ENCODE measurements at places on chromosomes 16 and 17. TPM values are rescaled to one million over a fixed set of nuclear protein-coding genes. Genes with fewer than 3 reads are reported as not detected.
A peak's percentile ranks its signal among the peaks of the same experiment; 100 is the strongest.

- DNase-seq: no peak
These were observed 8.0 kb downstream of the STAT5B start for GRCh38 chr17:42268236-42268635.

- no peak for DNase-seq
These were observed 6.6 kb upstream of the SALL1 start for GRCh38 chr16:51157698-51158097.

- no peak for DNase-seq
These were observed 4.8 kb downstream of the SPATA2L start for GRCh38 chr16:89696670-89697128.

DNA sequence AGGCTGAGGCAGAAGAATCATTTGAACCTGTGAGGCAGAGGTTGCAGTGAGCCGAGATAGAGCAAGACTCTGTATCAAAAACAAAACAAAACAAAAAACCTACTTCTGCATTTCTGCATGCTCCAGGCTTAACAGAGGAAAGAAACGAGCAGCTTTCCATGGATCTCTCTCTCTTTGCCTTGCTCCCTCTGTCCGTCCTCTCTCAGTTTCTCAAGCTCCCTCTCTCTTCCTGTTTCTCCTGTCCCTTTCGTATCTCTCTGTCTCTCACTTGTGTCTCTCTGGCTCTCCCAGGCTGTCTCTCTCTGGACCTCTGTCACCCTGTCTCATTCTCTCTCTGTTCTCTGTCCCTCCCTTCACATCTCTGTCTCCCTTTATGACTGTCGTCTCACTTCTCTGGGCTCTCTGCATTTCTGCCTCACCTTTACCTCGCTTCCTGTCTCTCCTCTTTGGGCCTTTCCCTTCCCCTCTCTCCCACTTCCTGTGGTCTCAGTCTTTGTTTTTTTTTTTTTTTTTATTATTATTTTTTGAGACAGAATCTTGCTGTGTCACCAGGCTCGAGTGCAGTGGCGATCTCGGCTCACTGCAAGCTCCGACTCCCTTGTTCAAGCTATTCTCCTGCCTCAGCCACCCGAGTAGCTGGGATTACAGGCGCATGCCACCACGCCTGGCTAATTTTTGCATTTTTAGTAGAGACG, 4.1 kb upstream of the PITPNA start:
- no peak for DNase-seq

GRCh38 chr16:65126845-65127624, 5.2 kb upstream of the CDH11 start:
- no peak for DNase-seq

- no peak for DNase-seq
These were observed 4.5 kb upstream of the FOXN1 start for GRCh38 chr17:28501421-28502284.

GRCh38 chr17:15264542-15264941, 584 bp downstream of the PMP22 start:
- DNase-seq: peak; percentile 52

DNA sequence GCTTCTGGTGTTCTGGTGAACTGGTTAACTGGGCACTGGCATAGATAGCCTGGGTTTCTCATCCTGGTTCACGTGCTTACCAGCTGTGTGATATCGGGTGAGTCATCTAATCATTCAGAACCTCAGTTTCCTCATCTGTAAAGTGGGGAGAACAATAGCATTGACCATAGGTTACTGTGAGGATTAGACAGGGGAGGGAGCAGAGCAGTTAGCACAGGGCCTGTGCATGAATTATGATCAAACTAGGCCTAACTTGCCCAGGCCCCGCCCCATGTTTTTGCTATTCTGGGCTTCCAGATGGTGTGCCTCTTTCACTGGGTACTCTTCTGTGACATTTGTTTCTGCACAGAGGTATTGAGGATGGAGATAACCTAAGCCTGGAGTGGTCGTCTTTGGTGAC, 4.6 kb upstream of the KLHL36 start:
- DNase-seq: no peak

- DNase-seq: no peak
These were observed 190.9 kb downstream of the RAB11FIP4 start for GRCh38 chr17:31582151-31582907.

DNA sequence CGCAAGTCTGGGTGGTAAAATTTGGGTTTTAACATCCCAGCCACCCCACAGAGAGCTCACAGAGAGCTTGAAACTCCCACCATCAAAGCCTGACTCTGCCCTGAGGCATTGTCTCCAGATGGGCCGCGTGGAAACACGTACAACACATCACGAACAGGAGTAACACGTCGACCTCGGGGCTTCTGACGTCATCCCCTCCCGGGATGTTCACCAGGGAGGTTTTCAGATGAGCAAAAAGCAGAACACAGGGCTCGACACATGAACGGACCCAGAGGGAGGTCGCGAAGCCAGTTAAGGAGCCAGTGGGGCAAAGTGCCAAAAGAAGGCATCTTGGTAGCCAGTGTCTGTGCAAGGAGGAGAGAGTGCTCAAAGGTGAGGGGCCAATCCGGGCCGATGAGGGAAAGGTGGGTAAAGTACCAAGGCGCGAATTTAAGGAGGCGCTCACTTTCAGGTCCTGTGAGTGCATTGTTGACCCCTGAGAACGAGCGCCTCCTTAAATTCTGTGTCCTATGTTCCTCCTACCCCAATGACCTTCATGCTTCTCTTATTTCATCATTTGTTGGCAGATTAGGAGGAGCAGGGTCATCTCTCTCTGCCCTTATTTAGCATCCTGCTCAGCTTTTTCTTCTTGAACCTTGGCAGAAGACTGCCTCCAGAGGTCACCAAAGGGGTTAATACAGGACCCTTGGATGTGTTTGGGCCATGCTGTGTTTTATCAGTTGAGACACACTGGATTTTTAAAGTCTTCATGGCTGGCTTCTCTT, 5.6 kb downstream of the RCVRN start:
- DNase-seq: no peak

DNA sequence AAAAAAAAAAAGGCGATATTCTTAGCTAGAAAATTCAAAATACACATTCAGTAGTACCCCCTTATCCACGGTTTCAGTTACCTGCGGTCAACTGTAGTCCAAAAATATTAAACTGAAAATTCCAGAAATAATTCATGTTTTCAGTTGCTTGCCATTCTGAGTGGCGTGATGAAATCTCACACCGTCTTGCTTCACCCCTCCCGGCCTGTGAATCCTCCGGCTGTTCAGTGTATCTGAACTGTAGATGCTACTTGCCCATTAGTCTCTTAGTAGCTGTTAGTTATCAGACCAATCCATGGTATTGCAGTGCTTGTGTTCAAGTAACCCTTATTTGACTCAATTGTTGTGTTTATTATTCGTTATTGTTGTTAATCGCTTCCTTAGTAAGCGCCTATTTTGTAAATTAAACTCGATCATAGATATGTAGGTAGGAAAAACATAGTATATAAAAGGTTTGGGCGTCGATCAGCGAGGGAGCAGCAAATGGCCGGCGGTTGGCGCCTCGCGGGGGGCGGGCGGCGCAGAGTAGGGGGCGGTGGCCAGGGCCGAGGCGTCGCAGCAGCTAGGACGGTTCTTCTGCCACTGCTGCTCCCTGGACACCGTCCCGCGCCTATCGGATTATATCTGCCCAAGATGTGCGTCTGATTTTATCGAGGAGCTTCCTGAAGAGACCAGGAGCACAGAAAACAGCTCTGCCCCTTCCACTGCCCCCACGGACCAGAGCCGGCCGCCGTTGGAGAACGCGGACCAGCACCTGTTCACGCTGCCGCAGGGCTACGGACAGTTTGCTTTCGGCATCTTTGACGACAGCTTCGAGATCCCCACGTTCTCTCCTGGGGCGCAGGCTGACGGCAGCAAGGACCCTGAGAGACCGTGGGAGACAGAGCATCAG, 39.8 kb upstream of the AKAP1 start:
- no peak for DNase-seq

DNA sequence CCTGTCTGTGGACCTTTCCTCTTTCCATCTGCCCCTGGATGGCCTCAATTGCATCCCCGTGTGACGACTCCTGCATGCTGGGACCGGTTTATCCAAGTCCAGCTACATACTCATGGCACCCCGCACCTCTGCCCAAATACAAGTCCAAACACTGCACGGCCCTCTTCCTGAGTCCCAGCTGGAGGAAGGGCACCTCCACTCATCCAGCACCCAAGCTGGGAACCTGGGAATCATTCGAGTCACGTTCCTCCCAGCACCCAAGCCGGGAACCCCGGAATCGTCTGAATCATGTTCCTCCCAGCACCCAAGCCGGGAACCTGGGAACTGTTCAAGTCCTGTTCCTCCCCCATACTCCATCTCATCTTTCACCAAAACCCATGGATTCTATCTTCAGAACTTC, 10.2 kb downstream of the TRARG1 start:
- DNase-seq: no peak

- no peak for DNase-seq
These were observed 5.5 kb downstream of the DLX3 start for GRCh38 chr17:49989518-49989880.

DNA sequence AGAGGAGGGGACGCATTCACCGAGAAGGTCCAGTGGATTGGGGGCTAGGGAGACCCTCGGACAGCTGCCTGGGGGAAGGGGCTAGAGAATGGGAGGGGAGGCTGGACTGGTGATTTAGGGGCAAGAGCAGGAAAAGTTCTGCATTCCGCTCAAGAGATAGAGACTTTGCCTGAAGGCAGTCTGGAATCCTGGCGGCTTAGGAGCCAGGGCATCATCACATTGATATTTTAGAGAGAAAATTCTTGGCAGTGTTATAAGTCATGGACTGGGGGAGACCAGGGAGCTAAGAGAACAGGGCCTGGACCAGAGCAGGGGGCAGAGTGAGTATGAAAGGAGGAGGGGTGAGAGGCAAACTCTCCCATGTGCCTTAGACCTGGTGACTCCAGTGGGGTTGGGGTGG, 35.8 kb downstream of the MSI2 start:
- DNase-seq: no peak

- peak; percentile 54 for DNase-seq
These were observed 73.1 kb upstream of the TANC2 start for GRCh38 chr17:62892870-62893338.

DNA sequence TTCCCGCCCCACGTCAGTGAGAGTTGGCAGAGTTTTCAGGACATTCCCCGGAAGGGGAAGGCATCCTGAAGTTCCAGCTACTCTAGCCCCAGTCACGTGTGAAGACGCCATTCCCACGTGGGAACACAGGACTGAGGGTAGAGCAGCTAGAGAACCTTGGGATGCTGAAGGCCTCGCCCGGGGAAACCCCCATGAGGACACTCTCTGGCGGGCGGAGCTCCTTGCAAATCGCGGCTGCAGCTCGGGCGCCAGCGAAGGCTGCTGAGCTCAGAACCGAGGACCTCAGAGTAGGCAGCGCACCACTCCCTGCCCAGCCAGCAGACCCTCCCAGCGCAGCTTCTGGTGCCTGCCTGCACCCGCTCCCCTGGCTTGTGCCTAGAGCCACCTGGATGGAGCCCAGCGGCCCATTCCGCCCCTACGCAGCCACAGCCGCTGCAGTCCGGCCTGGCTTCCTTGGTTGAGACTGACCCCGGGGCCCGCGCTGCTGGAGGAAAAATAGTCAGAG, 51.9 kb downstream of the SHCBP1 start:
- DNase-seq: no peak

DNA sequence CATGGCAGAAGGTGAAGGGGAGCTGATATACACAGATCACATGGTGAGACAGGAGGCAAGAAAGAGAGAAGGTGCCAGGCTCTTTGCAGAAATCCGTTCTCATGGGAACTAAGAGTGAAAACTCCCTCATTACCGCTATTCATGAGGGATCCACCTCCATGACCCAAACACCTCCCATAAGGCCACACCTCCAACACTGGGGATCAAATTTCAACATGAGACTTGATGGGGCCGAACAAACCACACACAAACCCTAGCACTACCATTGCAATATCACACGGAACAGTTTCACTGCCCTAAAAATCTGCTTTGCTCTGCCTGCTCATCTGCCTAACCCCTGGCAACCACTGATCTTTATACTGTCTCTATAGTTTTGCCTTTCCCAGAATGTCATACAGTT, 34.8 kb downstream of the C17orf67 start:
- DNase-seq: no peak

GRCh38 chr17:58315281-58315711, 13.3 kb downstream of the TSPOAP1 start:
- no peak for DNase-seq

DNA sequence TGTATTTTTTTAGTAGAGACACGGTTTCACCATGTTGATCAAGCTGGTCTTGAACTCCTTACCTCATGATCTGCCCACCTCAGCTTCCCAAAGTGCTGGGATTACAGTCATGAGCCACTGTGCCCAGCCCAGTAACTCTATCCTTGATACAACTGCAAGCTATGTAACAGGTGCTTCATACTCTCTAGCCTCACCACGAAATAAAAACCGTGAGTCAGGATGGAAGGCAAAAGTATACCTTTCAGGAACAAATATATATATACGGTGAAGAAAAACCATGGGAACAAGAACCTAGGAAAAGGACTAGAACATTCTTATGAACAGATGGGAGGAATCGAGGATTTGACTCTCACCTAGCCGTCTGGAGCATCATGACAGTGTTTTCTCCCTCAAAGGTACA, 9.6 kb upstream of the FBF1 start:
- no peak for DNase-seq

- DNase-seq: no peak
These were observed 5.1 kb downstream of the CACNG5 start for GRCh38 chr17:66840061-66840460.

- peak; percentile 31 for DNase-seq
These were observed 542 bp downstream of the SLC39A11 start for GRCh38 chr17:73091770-73092522.

GRCh38 chr16:31329671-31330552, 25.1 kb upstream of the ITGAX start:
- no peak for DNase-seq

GRCh38 chr16:61371881-61372280, 664.4 kb downstream of the CDH8 start:
- DNase-seq: no peak

TTC19 gene
- total RNA-seq: 30.3 TPM

PER1 gene
- total RNA-seq: 16.1 TPM

RAB37 gene
- not detected for total RNA-seq

UMOD gene
- not detected for total RNA-seq

OSGIN1 gene
- 15.6 TPM for total RNA-seq

TMED6 gene
- total RNA-seq: 1.7 TPM

PRPSAP2 gene
- total RNA-seq: 33.0 TPM

KRTAP3-1 gene
- not detected for total RNA-seq

CCDC154 gene
- total RNA-seq: 6.1 TPM

KRT24 gene
- 2.4 TPM for total RNA-seq

SLC5A11 gene
- total RNA-seq: 0.64 TPM

MPO gene
- not detected for total RNA-seq

LIMD2 gene
- 8.0 TPM for total RNA-seq

KRTAP4-9 gene
- total RNA-seq: not detected

STH gene
- total RNA-seq: not detected

PIRT gene
- not detected for total RNA-seq

Data from Calu3 (cell line).